AG08395 (cell line): ENCODE measurements at places on chromosomes 1 and 21.

- peak; percentile 22 for DNase-seq
Observed at GRCh38 chr1:162855461-162856150, 5.4 kb downstream of the CCDC190 start.

DNA sequence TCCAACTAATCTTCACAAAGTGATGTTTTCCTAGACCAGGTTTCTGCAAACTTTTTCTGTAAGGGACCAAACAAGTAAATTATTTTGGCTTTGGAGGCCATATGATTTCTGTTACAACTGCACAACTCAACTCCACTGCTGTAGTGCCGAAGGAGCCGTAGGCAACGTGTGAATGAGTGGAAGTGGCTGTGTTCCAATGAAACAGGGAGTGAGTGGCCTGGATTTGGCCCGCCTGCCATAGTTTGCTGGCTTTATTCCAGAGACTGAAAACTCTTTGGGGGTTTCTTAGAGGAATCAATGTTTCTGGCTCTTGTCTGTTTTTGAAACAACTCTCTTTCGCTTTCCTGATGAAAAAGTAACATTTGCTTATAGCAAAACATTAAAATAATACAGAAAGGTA lies 12.6 kb upstream of the ACTL8 start:
- peak; percentile 38 for DNase-seq

- peak; percentile 58 for DNase-seq
Observed at GRCh38 chr21:27802816-27803475, 836.1 kb upstream of the ADAMTS5 start.

DNA sequence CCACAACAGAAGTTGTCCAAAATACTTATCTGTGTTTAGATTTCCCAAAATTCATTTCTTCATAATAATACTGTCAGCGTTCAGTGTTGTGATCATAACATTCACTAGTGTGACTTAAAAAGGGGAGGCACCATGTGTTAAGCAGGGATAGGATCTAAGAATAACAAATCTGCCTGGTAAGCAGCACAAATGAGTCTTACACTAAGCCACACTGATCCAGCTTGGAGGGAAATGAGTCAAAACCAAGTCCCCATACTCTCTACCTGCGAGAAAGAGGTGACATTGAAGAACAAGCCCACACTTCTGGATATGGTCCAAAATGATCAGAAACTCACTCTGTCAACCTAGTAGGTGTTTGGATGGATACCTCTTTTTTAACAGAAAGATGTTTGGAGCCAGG lies 145.5 kb downstream of the CRB1 start:
- no peak for DNase-seq

GRCh38 chr1:7680207-7680954 lies 90.7 kb upstream of the VAMP3 start:
- DNase-seq: peak; percentile 53

- no peak for DNase-seq
Observed at GRCh38 chr1:232602622-232603021, 27.3 kb downstream of the SIPA1L2 start.

GRCh38 chr1:85019994-85020393 lies 23.1 kb upstream of the MCOLN2 start:
- DNase-seq: peak; percentile 73

DNA sequence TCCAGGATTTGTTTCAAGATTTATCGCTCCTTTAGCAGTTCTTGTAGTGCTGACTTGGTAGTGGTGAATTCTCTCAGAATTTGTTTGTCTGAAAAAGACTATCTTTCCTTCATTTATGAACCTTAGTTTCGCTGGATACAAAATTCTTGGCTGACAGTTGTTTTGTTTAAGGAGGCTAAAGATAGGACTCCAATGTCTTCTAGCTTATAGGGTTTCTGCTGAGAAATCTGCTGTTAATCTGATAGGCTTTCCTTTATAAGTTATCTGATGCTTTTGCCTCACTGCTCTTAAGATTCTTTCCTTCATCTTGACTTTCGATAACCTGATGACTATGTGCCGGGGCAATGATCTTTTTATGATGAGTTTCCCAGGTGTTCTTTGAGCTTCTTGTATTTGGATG lies 28.9 kb downstream of the RPAP2 start:
- DNase-seq: no peak

GRCh38 chr1:241592273-241592958 lies 47.8 kb downstream of the CHML start:
- DNase-seq: peak; percentile 48

- DNase-seq: no peak
Observed at GRCh38 chr1:11714831-11715575, 20.9 kb upstream of the AGTRAP start.
